ENCODE measurements at places on chromosomes 12 and 14. TPM values are rescaled to one million over a fixed set of nuclear protein-coding genes. Genes with fewer than 3 reads are reported as not detected.

- no peak overlapping the region for H3K4me3 ChIP-seq
- no peak for DNase-seq
- no peaks in the 10 kb centered on the region for H3K36me3 ChIP-seq
These were observed 16.7 kb downstream of the NOS1 start for GRCh38 chr12:117344716-117345115.

DNA sequence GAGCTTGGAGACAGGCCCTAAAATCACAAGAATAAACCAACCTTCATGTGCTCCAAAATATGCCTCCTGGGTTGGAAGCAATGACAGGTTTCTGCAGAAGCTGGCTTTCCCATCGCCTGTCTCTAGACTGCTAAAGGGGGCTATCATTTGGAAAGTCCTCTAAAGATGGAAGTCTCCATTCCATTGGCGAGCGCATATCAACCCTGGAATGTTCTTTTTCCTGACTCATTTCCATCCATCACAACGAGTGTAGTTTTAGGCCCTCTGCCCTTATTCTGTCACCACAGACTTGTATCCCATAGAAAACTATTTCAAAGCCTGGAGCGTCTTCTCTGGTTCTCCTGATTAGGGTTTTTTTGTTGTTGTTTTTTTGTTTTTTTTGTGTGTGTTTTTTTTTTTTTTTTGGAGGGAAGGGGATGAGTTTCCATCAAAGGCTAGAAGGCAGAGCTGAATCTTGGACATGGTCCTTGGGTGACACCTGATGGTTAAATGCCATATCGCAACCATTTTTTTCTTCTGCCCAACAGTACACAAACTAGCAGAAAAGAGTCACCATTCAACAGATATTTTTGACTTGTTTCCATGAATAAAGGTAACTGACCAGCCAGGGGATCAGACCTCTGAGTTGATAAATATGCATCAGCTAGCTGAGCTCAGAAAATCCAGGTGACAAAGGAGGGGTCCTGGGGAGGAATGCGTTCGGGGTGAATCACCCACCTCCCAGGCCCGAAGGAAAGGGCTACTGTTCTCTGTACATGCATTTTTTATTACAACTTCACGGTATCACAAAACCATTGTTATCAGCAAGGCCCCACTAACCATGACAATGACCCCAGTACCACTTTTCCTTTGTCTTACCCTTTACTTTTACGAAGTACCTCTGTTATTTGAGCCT, 40.5 kb downstream of the KCNA5 start:
- no peak overlapping the region for H3K27ac ChIP-seq
- H3K4me1 ChIP-seq = no peaks in the 10 kb centered on the region
- no peaks in the 10 kb centered on the region for H3K27me3 ChIP-seq
- H3K4me3 ChIP-seq = no peak overlapping the region

- no peaks in the 10 kb centered on the region for H3K36me3 ChIP-seq
- H3K4me3 ChIP-seq = no peak overlapping the region
- H3K4me1 ChIP-seq = no peaks in the 10 kb centered on the region
- no peak for DNase-seq
These were observed 424.2 kb downstream of the ETNK1 start for GRCh38 chr12:23049180-23049579.

- no peak overlapping the region for H3K27ac ChIP-seq
- no peak overlapping the region for H3K4me3 ChIP-seq
- no peaks in the 10 kb centered on the region for H3K27me3 ChIP-seq
- DNase-seq = no peak
- H3K36me3 ChIP-seq = no peaks in the 10 kb centered on the region
These were observed 135.8 kb downstream of the SLC8A3 start for GRCh38 chr14:70052990-70053389.

DNA sequence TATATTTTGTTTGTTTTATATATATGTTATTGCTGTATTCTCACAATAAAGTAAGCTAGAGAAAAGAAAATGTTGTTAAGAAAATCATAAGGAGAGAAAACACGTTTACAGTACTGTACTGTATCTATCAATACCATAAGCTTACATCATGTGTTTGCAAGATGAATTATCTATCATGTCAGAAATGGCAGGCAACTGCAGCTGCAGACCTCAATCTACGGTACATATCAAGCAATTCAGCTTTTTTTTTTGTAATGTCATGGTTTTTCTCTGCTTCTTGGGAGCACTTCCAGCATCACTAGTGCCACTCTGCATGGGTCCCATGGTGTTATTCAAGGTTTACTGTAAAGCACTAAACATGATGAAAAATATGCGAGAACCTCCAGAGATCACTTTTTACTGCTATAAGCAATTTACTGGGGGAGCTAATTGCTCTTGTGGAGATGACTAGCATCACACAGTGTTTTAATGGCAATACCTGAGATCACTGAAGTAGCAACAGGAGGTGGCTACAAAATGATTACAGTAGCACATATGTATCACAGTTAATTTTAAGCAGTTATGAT, 9.0 kb upstream of the KRT2 start:
- no peak overlapping the region for H3K4me3 ChIP-seq
- H3K4me1 ChIP-seq = no peaks in the 10 kb centered on the region
- no peak overlapping the region for H3K27ac ChIP-seq
- peaks cover 5% of the 10 kb centered on the region for H3K27me3 ChIP-seq

- no peaks in the 10 kb centered on the region for H3K36me3 ChIP-seq
- no peaks in the 10 kb centered on the region for H3K27me3 ChIP-seq
- H3K4me3 ChIP-seq = no peak overlapping the region
- no peak overlapping the region for H3K27ac ChIP-seq
These were observed 31.0 kb downstream of the FOXN4 start for GRCh38 chr12:109277899-109278762.

- peaks cover 10% of the 10 kb centered on the region for H3K4me1 ChIP-seq
- peak overlapping the region; percentile 22 for H3K27ac ChIP-seq
- no peaks in the 10 kb centered on the region for H3K27me3 ChIP-seq
- H3K36me3 ChIP-seq = no peaks in the 10 kb centered on the region
- DNase-seq = no peak
- no peak overlapping the region for H3K4me3 ChIP-seq
These were observed 29.8 kb downstream of the NCOR2 start for GRCh38 chr12:124537525-124538193.

- H3K4me1 ChIP-seq = no peaks in the 10 kb centered on the region
- H3K36me3 ChIP-seq = no peaks in the 10 kb centered on the region
- no peak overlapping the region for H3K27ac ChIP-seq
- no peak for DNase-seq
These were observed 78.0 kb downstream of the KITLG start for GRCh38 chr12:88501972-88502938.

GRCh38 chr12:26512213-26512612, 316.8 kb downstream of the SSPN start:
- H3K36me3 ChIP-seq = no peaks in the 10 kb centered on the region
- H3K4me1 ChIP-seq = peaks cover 6% of the 10 kb centered on the region
- no peak for DNase-seq
- H3K4me3 ChIP-seq = no peak overlapping the region
- no peaks in the 10 kb centered on the region for H3K27me3 ChIP-seq
- H3K27ac ChIP-seq = no peak overlapping the region

DNA sequence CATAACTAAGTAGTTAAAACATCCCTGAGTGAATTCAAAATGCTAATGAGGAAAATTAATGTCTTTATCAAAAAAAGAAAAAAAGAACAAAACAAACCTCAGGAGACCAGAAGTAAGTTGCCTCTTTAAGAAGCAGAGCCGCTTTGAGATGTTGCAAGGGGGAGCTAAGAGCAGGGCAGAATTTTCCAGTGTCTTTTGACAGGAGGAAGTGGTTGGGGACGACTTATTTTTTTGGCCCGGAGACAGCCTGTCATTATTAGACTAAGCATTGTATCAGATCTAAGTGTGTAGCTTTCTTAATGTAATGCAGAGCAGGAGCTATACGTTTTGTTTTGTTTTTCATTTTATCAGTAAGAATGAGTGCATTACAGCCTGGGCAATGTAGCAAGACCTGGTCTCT, 206.6 kb downstream of the CACNA1C start:
- no peak for DNase-seq
- H3K4me3 ChIP-seq = no peak overlapping the region
- H3K27ac ChIP-seq = no peak overlapping the region
- no peaks in the 10 kb centered on the region for H3K27me3 ChIP-seq

DNA sequence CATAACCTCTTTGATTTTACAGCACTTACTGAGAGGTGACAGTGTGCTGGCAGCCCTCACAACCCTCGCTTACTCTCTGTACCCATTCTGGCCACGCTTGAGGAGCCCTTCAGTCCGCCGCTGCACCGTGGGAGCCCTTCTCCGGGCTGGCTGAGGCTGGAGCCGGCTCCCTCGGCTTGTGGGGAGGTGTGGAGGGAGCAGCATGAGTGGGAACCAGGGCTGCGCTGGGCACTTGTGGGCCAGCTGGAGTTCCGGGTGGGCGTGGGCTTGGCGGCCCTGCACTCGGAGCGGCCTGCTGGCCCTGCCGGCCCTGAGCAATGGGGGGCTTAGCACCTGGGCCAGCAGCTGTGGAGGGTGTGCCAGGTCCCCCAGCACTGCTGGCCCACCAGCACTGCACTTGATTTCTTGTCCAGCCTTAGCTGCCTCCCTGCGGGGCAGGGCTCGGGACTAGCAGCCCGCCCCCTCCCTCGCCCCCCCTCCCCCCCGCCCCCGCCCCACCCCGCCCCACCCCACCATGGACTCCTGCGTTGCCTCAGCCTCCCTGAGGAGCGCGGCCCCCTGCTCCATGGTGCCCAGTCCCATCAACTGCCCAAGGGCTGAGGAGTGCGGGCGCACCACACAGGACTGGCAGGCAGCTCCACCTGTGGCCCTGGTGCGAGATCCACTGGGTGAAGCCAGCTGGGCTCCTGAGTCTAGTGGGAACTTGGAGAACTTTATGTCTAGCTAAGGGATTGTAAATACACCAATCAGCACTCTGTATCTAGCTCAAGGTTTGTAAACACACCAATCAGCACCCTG, 9.9 kb downstream of the MDGA2 start:
- H3K4me1 ChIP-seq = no peaks in the 10 kb centered on the region
- DNase-seq = peak; percentile 39
- no peaks in the 10 kb centered on the region for H3K27me3 ChIP-seq
- H3K36me3 ChIP-seq = no peaks in the 10 kb centered on the region
- no peak overlapping the region for H3K4me3 ChIP-seq

DNA sequence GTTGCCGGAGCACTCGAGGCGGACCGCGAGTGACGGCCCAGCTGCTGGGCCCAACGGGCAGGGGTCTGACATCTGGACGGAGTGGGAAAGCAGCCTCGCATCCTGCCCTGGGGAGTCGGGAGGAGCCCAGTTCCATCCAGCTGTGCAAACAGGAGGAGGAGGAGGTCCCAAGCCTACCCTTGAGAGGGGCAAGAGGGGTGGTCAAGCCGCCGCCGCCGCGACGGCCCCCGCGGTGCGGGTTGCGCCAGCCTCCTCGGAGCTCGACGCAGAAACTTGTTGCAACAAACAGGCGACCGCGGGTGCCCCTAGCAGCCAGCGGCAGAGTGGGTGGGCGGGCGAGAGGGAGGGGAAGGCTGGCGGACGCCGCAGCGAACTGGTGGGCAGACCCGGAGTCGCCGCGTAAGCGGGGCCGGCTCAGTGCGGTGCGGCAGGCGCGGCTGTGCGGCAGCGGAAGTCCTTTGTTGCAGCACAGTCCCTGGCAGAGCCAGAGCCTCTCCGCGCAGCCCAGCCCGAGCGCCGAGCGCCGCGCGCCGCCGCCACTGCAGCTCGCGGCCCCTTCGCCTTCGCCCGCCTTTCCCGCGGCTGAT, at the start of gene ZBTB1:
Gene ZBTB1 (plus strand): TSS at position 461 of the 587 bp plus-strand sequence. CDS start 16,735 bp downstream, outside the sequence.
- peak; percentile 90 for DNase-seq
- no peaks in the 10 kb centered on the region for H3K27me3 ChIP-seq

DNA sequence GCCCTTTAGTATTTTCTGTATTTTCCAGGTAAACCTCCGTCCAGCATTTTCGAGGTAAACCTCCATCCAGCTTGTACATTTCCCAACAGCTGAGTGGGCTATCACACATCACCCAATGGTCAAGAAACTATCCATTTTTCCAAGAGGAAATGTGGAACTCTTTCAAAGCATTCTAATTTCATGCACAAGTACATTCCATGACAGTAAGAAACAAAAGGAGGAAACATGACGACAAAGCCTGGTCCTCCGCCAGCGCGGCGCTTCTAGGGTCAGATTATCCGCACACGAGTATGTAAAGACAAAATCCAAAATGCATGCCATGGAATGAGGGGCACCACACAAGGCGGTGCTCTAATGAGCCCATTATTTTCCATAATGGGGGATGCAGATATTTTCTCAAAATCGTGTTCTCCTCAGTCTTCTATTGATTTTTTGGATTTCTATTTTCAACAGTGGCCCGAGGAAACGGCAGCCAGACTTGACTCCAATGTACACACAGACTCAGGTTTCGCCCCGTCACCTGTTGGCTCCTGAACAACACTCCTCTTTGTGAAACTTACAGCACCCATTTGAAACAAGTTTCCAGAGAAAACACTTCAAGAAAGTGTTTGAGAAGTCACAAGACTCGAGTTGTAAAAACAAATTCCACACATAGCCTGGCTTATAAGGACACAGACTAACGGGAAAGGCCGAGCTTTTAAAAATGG, 107.4 kb downstream of the PRICKLE1 start:
- peak; percentile 64 for DNase-seq
- H3K4me1 ChIP-seq = peaks cover 3% of the 10 kb centered on the region
- H3K27me3 ChIP-seq = no peaks in the 10 kb centered on the region
- H3K36me3 ChIP-seq = no peaks in the 10 kb centered on the region

DNA sequence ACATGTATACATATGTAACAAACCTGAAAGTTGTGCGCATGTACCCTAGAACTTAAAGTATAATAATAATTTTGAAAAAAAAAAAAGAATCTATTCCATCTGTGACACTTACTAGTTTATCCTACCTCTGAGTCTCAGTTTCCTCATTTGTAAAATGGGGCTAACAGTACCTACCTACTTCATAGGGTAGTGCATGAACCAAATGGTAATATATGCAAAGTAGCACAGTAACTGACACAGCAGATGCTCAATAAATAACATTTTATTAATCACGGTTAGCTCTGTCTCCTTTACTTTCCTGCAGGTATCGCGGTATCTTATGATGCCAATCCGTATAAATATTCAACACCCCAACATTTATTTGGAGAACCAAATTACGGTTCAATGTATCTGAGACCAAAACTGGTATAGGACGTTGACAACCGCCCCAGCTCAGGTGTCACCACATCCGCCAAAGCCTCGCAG, 703 bp downstream of the TMED10 start:
- H3K27me3 ChIP-seq = no peaks in the 10 kb centered on the region
- H3K27ac ChIP-seq = peak overlapping the region; percentile 96
- no peak for DNase-seq
- H3K4me3 ChIP-seq = peak overlapping the region; percentile 86
- no peaks in the 10 kb centered on the region for H3K36me3 ChIP-seq

- no peaks in the 10 kb centered on the region for H3K27me3 ChIP-seq
- DNase-seq = no peak
- no peak overlapping the region for H3K27ac ChIP-seq
- H3K4me3 ChIP-seq = no peak overlapping the region
These were observed 80.8 kb upstream of the ACTN1 start for GRCh38 chr14:69059658-69060623.

GRCh38 chr12:88805692-88806091, 225.4 kb upstream of the KITLG start:
- DNase-seq = no peak
- no peaks in the 10 kb centered on the region for H3K27me3 ChIP-seq
- H3K4me3 ChIP-seq = no peak overlapping the region
- no peak overlapping the region for H3K27ac ChIP-seq
- H3K4me1 ChIP-seq = no peaks in the 10 kb centered on the region

- no peaks in the 10 kb centered on the region for H3K36me3 ChIP-seq
- no peaks in the 10 kb centered on the region for H3K4me1 ChIP-seq
These were observed 224.4 kb downstream of the FBXL14 start for GRCh38 chr12:1369938-1370500.

The SLIRP gene
- 33.0 TPM for total RNA-seq

The CCDC38 gene
- total RNA-seq = not detected

The PAX9 gene
- 0.22 TPM for total RNA-seq

The TAS2R9 gene
- total RNA-seq = not detected

The ADSS1 gene
- total RNA-seq = 5.7 TPM

The SPX gene
- 31.0 TPM for total RNA-seq

The MYH6 gene
- total RNA-seq = 0.06 TPM

Data from pancreas (tissue), 10 donors.